ENCODE measurements at places on chromosomes 16 and 17.

- no peak for DNase-seq
These were observed 94.1 kb downstream of the MRM3 start for GRCh38 chr17:876272-876671.

- no peak for DNase-seq
These were observed 35.5 kb upstream of the ZC3H18 start for GRCh38 chr16:88534638-88535190.

GRCh38 chr17:64520359-64520758, 13.6 kb downstream of the CEP95 start:
- DNase-seq: no peak

- DNase-seq: no peak
These were observed 5.6 kb downstream of the GFAP start for GRCh38 chr17:44909681-44910144.

GRCh38 chr16:53091466-53092211, 36.8 kb downstream of the CHD9 start:
- peak; percentile 80 for DNase-seq

DNA sequence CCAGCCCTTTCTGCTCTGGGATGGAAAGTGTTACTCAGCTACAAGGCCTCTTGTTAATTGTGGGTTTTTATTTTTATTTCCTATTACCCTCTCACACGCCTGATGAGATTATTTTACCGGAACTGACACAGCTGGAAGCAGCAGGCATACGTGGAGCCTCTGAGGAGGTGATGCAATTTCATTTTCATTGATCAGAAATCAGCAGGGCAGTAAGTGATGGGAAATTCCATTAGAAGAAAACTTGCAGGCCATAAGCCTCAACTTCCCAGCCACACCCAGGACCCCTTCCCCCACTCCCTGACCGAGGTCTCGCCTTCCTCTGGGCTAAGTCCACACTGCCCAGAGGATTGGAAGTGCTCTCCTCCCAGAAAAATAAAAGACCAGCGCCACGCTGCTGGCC, 69.7 kb downstream of the ZFHX3 start:
- DNase-seq: no peak

DNA sequence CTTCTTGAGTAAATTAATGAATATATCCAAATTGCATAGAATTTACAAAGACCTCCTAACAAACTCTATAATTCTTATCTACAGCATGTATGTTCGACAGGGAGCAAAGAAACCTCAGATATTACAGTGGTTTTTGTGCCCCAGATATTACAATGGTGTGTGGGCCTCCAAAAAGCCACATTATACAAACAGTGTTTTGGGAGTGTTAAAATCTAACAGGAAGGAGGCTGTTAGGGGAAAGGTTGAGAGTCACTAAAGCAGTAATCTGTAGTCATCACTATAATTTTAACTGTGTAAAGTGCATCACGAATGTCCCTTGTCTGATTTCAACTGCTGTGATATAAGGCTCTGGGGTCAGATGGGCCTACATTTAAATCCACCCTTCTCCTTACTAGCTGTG, 400.2 kb upstream of the C16orf82 start:
- DNase-seq: no peak

DNA sequence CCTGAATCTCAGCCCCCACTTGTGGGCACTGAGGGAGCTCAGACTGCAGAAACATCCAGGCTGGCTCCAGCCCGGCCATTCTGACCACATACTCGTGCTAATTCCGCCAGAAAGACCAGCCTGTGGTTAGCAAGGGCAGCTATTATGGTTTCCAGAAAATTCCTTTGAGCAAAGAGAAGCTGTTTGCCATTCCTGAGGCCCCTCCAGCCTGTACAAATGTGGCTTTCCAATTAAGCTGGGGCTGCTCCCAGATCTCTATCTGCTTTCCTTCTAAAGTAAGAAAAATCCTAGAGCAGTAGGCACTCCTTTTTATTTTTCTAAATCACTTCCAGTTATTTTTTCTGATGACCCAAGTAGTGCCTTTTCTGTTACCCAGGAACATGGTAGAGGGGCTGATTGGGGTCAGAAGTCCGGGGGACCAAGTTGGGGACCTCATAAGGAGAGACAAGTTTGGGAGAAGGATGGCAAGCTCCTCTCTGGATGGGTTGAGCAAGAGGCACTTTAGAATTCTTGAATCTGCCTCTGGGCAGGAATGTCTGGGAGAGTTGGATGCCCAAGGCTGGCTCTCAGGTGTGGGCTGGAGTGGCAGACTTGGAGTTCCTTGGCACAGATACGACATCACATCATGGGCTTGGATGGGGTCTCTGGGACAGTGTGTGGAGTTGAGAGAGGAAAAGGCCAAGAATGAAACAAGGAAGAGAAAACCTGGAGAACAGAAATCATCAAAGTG, 83.3 kb upstream of the TNRC6C start:
- no peak for DNase-seq

- no peak for DNase-seq
These were observed 10.3 kb downstream of the FKBP10 start for GRCh38 chr17:41823141-41823524.

- no peak for DNase-seq
These were observed 3.3 kb upstream of the TRARG1 start for GRCh38 chr17:1275962-1276736.

DNA sequence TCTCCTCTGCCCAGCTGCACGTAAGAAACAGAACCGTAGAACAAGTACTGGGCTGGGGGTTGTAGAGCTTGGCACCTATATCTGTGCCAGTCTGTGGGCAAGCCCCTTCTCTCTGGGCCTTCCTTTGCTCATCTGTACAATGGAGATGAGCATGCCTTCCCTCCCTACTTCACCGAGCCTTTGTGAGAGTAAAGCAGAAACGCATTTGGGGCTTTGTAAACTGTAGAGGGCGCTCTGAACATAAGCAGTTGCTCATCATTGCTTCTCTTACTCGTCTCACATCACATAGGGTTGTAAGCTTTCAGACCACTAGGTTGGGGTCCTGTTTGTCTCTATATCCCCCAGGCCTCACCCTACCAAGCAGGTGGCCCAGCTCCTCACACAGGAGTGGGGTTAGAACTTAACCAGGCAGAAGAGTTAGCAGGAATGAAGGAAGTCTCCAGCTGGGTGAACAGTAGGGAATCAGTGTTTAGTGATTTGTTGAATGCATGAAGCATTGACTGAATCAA, 15.1 kb downstream of the SAMD14 start:
- DNase-seq: no peak

DNA sequence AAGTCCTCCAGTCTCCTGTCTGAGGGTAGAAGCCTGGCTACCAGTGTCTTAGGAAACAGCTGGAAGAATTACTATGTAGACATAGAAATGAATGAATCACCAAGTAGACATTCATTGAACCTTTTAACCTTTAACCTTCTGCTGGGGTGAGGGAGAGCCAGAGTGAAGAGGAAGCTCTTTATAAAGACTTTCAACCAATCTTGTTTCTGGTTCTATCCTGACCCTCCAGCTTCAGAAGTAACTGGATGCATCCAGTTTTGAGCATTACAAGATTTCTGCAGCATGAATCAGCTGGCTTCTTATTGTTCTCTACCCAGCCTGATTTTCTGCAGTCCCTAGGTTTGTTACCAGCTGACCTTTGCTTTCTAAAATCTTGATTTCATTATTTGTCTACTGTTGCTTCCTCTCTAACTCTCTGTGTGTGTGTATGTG, 8.5 kb downstream of the TEKT1 start:
- DNase-seq: no peak

DNA sequence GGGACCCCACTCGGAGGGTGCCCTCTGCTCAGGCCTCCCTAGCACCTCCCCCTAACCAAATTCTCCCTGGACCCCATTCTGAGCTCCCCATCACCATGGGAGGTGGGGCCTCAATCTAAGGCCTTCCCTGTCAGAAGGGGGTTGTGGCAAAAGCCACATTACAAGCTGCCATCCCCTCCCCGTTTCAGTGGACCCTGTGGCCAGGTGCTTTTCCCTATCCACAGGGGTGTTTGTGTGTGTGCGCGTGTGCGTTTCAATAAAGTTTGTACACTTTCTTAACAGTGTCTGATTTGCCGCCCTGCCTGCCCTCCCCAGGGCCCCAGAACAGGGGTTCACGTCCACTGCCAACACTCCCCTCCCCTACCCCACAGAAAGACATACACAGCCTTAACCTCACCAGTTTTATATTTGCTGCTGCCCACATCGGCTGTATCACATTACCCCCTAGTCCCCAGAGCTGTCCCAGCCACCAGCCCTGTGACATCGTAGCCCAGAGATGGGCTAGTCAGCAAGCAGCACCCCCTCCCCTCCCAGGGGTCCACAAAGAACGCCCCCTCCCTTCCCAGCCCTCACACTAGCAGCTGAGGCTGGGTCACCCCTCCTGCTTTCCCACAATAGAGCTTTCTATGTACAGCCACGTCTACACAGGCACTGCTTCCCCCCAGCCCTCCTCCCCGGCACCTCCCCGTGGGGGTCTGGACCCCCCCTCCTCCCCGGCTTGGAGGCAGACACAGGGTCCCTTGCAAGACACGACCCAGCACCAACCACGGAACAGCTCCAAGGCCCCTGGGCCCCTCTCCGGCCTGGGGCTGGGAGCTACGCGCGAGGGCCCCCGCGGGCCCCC, 7.9 kb downstream of the GRN start:
- no peak for DNase-seq

GRCh38 chr16:86354641-86355513, 155.4 kb upstream of the FOXF1 start:
- no peak for DNase-seq

DNA sequence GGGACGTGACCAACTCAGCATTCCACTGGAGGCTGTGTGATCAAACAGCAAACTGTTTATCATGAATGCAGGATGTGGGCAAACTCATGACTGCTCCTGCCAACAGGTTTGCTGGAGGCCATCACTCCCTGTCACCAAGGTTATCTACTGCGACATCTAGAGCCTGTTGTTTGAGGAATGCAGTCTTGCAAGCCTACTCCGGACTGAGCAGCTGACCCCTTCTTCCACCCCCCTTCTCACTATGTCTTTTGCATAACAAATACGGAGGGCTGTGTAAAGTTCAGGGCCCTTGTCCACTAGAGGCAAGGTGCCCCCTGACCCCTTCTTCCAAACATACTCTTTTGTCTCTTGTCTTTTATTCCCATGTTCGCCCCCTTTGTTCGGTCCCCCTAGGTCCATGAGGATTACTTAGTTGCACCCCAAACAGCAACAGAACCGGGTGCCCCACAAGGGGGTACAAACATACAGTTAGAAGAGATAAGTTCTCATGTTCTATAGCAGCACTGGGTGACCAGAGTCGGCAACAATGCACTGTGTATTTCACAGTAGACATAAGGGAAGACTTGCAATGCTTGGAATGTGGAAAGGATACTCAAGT, 28.7 kb downstream of the MEAK7 start:
- no peak for DNase-seq

- DNase-seq: no peak
These were observed 19.6 kb downstream of the TELO2 start for GRCh38 chr16:1512774-1513173.

DNA sequence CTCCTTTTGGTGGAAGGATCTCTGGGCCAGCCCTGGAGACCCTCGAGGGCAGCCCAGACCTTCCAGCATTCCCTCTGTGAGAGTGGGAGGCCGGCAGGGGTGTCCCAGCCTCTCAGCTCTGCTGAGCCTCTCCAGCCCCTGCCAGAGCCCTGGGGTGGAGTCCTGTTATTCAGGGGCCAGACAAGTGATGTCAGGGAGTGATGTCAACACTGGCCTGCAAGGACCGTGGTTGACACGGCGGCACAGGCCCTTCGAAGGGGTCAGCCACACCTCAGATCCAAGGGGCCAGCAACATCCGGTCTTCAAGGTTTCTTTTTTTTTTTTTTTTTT, 231.2 kb downstream of the KATNIP start:
- no peak for DNase-seq
